Activated CD8-positive, alpha-beta memory T cell treated with anti-CD3 and anti-CD28 coated beads, Interleukin-2, amount 10 ng/mL, durations not matched to agents 7 days and 5 days (primary cell): ENCODE measurements at places on chromosomes 12 and 14. TPM values are rescaled to one million over a fixed set of nuclear protein-coding genes. Genes with fewer than 3 reads are reported as not detected.

DNA sequence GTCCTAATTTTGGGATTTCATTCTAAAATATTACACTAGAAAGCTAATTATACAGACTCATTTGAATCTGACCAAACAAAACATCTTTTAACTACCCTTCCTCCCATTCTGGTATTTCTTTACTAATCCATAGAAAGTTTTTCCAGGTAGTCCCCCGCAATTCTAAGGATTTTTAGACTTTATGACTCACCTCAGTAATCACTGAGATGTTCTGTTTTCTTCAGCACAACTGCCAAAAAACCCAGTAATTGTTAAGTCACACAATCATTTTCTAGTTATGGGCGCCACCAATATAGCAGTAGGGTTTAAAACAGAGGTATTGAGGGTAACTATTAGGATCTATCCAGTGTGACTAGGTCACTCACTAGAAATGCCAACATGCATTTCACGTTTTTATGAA is 1.6 kb upstream of the ARID4A start:
- no peak overlapping the region for H3K27ac ChIP-seq
- no peak for DNase-seq
- peaks cover 35% of the 10 kb centered on the region for H3K36me3 ChIP-seq
- H3K4me3 ChIP-seq = no peak overlapping the region
- H3K4me1 ChIP-seq = peaks cover 47% of the 10 kb centered on the region

GRCh38 chr12:116916122-116916521 is 5.4 kb downstream of the FBXW8 start:
- H3K27ac ChIP-seq = peak overlapping the region; percentile 65
- H3K4me3 ChIP-seq = no peak overlapping the region
- no peak for DNase-seq
- H3K36me3 ChIP-seq = peaks cover 22% of the 10 kb centered on the region

- H3K36me3 ChIP-seq = peaks cover 8% of the 10 kb centered on the region
- DNase-seq = no peak
- peaks cover 4% of the 10 kb centered on the region for H3K4me1 ChIP-seq
- H3K4me3 ChIP-seq = no peak overlapping the region
- no peak overlapping the region for H3K27ac ChIP-seq
- H3K27me3 ChIP-seq = peaks cover 32% of the 10 kb centered on the region
Measured at GRCh38 chr14:97027256-97027999, 230.2 kb downstream of the VRK1 start.

GRCh38 chr12:29306266-29306665 is 74.7 kb downstream of the ERGIC2 start:
- H3K4me3 ChIP-seq = no peak overlapping the region
- no peaks in the 10 kb centered on the region for H3K4me1 ChIP-seq
- H3K27ac ChIP-seq = no peak overlapping the region
- no peak for DNase-seq
- H3K27me3 ChIP-seq = no peaks in the 10 kb centered on the region

- H3K36me3 ChIP-seq = peaks cover 46% of the 10 kb centered on the region
- peak; percentile 70 for DNase-seq
- H3K4me3 ChIP-seq = peak overlapping the region; percentile 81
- peak overlapping the region; percentile 97 for H3K27ac ChIP-seq
- H3K4me1 ChIP-seq = peaks cover 85% of the 10 kb centered on the region
Measured at GRCh38 chr12:104478396-104479122, 21.8 kb downstream of the CHST11 start.

GRCh38 chr14:69631509-69631908 is 20.1 kb downstream of the SUSD6 start:
- no peak overlapping the region for H3K4me3 ChIP-seq
- peaks cover 98% of the 10 kb centered on the region for H3K4me1 ChIP-seq
- no peak overlapping the region for H3K27ac ChIP-seq
- DNase-seq = no peak
- no peaks in the 10 kb centered on the region for H3K27me3 ChIP-seq
- H3K36me3 ChIP-seq = peaks cover 15% of the 10 kb centered on the region

DNA sequence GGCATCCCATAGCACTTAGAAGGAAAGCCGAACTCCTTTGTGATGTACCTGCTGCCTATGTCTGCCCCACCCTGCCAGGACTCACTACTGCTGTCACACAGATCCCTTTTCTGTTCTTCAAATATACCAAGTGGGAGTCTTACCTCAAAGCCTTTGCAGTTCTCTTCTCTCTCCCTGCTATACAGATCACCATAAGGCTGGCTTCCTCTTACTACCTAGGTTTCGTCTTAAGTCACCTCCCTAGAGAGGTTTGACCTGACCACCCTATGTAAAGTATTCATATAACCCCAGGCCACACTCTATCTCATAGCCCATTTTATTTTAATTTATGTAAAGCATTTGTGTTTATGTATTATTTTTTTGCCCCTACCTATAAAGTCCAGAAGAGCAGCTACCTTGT is 117.6 kb downstream of the CRADD start:
- H3K4me1 ChIP-seq = peaks cover 13% of the 10 kb centered on the region
- no peaks in the 10 kb centered on the region for H3K36me3 ChIP-seq
- no peak for DNase-seq

GRCh38 chr14:37138898-37139297 is 33.5 kb downstream of the SLC25A21 start:
- H3K27ac ChIP-seq = no peak overlapping the region
- H3K4me3 ChIP-seq = no peak overlapping the region
- no peaks in the 10 kb centered on the region for H3K27me3 ChIP-seq

DNA sequence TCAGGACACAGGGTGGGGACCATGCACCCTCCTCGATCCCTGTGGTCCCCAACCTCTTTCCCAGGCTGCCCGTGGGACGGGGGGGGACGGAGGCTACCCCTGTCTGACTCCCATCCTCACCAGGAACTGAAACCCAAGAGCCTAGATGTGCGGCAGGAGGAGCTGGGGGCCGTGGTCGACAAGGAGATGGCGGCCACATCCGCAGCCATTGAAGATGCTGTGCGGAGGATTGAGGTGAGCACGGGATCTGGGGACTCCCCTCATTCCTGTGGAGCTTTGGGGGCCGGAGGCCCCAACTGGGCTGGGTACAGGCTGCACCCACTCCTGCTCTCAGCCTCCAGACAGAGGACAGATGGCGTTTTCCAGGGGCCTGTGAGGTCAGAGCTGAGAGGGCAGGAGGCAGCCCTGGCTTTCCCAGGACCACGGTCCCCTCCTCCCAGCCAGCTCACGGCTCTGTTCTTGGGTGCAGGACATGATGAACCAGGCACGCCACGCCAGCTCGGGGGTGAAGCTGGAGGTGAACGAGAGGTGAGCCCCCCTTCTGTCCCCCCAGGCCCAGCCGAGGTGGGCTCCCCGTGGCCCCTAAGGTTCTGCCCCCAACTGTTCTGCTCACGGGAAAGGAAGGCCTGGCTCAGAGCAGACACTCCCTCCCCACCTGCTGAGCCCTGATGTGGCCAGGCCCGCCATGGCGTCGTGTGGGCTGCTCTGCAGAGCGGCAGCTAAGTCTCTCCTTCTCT is 24.2 kb downstream of the HIP1R start:
- H3K4me1 ChIP-seq = no peaks in the 10 kb centered on the region
- H3K27me3 ChIP-seq = no peaks in the 10 kb centered on the region
- no peak for DNase-seq
- no peak overlapping the region for H3K27ac ChIP-seq

DNA sequence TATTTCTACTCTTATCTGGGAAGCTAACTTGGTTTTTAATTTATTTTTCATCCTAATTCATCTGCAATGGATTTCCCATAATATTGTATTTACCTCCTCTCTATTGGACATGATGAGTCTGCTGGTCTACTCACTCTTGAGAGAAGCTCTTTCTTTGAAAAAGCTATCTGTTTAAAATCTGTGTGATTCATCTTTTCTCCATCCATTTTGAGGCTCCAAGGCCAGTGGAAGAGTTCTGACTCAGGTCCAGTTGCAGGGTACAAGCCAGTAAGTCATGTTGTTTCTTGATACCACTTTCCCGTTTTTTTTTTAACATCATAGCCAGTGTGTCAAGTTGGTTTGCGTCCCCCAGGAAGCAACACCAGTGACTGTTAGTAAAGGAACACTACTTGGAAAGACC is 160.3 kb upstream of the BMP4 start:
- no peaks in the 10 kb centered on the region for H3K4me1 ChIP-seq
- H3K4me3 ChIP-seq = no peak overlapping the region
- no peak for DNase-seq
- H3K27ac ChIP-seq = no peak overlapping the region

DNA sequence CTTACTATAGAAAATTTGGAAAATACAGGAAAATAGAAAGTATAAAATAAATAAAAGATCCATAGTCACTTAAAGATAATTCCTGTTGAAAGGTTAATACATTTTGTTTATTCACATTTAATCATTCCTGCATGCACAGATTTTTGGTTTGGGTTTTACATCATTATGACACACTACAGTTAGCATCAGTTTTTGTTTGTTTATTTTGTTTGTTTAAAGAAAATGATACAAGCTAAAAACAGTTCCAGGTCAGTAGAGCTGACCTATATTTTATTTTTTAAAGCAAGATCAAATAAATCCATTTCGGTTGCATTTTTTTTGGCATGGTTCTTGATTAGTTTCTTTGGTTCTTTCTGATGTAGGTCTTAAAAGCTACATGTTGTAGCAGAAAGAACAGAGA is 68.8 kb upstream of the CCDC91 start:
- no peak for DNase-seq
- H3K27me3 ChIP-seq = no peaks in the 10 kb centered on the region
- no peaks in the 10 kb centered on the region for H3K4me1 ChIP-seq
- no peak overlapping the region for H3K27ac ChIP-seq

DNA sequence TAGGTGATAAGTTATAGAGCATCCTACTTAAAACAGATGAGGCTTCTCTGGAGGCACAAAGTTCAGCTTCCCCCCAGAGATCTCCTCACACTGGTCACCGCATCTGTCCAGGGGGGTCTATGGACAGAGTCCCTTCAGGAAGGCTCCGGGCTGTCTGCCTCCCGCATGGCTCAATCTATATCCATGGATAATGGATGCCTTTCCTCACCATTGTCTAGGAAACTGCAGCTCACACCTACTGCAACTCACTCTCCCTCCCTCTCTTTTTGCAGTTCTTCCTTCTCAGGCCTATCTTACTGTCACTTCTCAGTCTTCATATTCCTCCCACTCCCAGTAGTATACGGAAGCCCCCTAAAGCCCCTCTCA is 100.6 kb upstream of the BCL2L14 start:
- peaks cover 1% of the 10 kb centered on the region for H3K4me1 ChIP-seq
- H3K36me3 ChIP-seq = peaks cover 10% of the 10 kb centered on the region
- no peak overlapping the region for H3K4me3 ChIP-seq
- no peak overlapping the region for H3K27ac ChIP-seq
- no peaks in the 10 kb centered on the region for H3K27me3 ChIP-seq

PTGER2 gene
- total RNA-seq = 117 TPM

LRRIQ1 gene
- not detected for total RNA-seq

LMNTD1 gene
- total RNA-seq = not detected

KERA gene
- total RNA-seq = not detected
